Natural killer cell treated with Interleukin-12 subunit alpha and Interleukin-12 subunit beta and Interleukin-15 and Interleukin-18, amount 100 ng/mL, for 72 hours (primary cell): ENCODE measurements at places on chromosomes 5 and 9. TPM values are rescaled to one million over a fixed set of nuclear protein-coding genes. Genes with fewer than 3 reads are reported as not detected.

KIF3A gene
- total RNA-seq, result 34.5 TPM

PCDHGA9 gene
- 0.71 TPM for total RNA-seq

- DNase-seq, result no peak
Observed at GRCh38 chr5:159343295-159344094, 13.2 kb upstream of the IL12B start.

- no peak for DNase-seq
Observed at GRCh38 chr5:111580956-111581355, 68.6 kb upstream of the STARD4 start.

DNA sequence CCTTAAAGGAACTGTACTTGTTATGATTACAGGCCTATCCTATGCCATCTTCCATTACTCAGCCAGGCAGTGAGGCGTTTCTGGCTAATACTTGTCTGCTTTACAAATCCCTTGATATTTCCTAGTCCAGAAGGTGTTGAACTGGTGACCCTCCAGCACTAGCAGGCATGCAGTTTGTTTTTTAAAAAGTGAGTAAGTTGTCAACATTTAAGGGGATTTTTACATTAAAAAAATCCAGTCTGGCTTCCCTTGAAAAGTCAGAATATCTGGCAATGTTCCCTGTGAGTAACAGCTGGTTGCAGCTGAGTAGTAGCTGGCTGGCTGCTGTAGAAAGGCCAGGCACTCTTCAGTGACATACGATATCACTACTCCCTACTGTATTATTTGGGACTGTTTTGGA, 21.8 kb downstream of the GRIN3A start:
- DNase-seq, result no peak

ST8SIA4 gene
- 148 TPM for total RNA-seq

- no peak for DNase-seq
Observed at GRCh38 chr9:23423999-23424398, 402.0 kb downstream of the ELAVL2 start.

DNA sequence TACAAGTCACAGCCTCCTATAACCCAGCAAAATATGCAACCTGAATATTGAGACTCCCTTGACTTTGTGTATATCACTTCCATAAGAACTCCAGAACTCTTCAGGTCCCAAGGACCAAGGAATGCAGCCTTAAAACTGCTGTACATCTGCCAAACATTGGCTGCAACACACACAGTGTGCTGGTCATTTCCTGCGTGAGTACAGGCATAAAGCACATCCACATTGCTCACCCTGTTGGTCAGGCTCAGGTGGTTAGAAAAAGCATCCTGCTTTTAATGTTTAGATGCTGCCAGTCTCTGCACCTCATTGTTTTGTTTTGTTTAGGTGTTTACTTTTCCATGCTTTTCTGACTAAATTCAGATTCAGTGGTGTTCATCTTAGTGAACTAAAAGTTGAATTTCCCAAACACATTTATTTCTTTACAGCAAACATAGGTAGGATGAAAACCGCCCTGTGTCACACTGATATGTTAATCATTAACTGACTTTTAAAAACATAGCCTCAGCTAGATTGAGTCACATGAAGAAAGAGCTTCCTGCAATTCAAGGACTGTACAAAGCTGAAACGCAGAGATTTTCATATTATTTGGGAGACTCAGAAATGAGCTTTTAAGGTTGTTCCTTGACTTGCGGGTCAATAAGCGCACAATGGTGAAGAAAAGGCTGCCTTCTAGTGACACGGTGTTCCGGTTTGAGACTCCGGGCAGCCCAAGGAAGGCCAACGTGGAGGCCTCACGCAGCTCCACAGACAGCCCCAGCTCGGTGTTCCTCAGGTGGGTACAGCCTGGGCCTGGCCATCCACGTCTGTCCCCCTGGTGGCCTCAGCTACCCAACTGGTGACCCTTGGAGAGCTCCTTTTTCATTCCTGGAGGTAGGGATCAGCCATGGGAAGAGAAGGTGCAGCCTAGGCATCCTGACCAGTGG, 52.2 kb upstream of the GRAMD2B start:
- no peak for DNase-seq

GRCh38 chr9:76464706-76465105, 5.7 kb downstream of the GCNT1 start:
- no peak for DNase-seq

DNA sequence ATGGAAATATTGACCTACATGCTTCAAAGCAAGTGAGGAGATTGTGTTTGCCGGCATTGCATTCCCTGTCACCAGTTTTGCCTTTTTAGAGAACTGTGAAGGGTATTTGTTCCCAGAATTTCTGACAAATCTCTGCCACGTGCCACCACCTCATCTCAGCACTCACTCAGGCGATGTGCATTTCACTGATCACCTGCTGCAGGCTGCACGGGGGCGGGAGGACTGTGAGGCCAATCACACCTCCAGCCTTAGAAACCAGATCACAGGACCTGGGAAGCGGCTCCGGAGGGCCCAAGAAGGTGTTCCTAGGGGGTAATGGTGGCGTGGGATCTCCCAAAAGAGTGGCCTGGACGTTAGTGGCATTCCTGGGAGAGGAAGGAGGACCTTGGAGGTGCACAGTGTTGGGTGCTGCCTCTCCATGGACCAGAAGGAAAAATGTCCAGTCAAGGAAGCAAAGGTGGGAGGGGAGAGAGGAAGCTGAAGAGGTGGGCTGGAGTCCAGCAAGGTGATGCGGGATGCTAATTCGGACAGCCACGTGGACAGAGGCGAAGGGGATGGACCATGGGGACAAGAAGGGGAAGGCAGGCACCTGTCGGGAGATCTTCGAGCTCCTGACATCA, 63.6 kb upstream of the OLFM1 start:
- DNase-seq, result no peak

FBN2 gene
- total RNA-seq, result not detected

RNF180 gene
- total RNA-seq, result not detected

CMYA5 gene
- total RNA-seq, result 1.5 TPM

DNA sequence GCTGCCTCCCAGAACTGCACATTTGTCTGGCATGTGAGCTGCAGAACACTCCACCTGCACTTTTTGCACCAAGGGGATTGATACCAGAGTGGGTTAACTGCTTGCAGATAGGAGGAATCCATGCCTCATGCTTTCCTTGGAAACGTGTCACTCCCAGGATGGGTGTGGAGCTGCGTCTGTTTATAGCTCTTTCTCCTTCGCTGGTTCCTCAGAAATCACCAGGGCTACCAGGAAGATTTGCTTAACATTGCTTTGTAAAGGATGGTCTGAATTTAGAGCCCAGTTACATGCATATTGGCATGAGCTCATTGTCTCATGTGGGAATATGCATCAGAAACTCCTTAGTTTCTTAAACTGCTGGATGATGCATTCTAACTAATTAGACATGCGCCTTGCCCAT, 234.6 kb downstream of the GADD45G start:
- DNase-seq, result no peak

DNA sequence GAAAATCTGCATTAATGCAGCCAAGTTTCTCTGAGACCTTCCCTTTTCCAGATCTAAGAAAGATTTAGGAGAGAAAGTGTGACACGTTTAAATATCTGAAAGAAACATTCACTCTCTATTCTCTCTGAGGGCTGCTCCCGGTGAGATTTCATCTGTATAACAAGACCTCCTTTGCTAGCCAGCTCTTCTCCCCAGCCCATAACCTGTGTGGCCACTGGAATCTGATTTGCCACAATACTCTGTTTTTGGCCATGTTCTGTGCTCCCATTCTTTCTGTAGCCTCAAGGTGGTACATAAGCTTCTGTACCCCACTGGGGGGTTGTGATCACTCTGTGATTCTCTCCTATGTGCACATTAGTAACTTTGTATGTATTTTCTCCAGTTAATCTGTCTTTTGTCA, 291.0 kb upstream of the SEMA6A start:
- DNase-seq, result no peak

- DNase-seq, result no peak
Observed at GRCh38 chr5:150222906-150223305, 33.0 kb downstream of the SLC6A7 start.

- DNase-seq, result no peak
Observed at GRCh38 chr9:26813247-26813646, 79.4 kb downstream of the CAAP1 start.

SLC6A19 gene
- total RNA-seq, result not detected
